ENCODE measurements at places on chromosomes 3 and 15.

DNA sequence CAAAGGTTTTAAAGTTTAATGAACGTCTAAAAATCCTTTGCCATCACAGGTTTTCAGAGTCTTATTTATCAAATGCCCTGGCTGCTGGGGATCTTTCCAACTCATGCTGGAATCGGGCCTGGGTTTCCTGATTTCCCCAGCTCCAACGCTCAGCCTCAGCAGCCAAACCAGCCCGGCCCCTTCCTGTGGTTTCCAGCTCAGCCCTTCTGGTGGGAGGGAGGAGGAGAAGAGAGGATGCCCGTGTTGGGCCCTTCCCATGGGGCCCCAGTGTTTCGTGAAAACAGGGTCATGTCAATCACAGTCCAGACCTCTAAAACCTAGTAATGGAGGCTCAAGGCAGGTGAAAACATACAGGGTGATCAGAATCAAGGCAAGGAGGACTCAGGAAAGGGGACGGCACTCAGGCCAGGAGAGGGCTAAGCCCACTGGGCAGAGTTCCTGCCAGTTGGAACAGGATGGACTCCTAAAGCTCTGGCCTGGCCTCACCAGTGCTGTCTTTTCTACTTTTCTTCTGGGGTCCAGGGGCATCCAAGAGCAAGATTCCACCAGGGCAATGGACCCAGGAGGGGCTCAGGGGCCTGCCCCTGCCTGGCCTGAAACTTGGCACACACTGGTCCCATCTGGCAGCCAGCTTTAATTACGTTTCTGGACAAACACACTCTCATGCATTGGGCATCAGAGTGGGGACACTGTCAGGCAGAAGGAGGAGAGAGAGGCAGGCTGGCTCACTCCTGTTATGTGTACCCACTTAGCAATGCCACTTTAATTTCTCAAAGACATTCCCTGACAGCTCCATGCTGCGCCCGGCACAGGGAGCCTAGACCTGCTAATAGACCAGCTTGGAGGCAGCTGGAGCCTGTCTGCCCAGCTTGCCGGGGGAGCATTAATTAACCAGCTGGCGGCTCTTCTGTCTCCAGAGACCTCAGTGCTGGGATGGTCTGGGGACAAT lies 194.6 kb downstream of the FAM43A start:
- peak; percentile 14 for DNase-seq

DNA sequence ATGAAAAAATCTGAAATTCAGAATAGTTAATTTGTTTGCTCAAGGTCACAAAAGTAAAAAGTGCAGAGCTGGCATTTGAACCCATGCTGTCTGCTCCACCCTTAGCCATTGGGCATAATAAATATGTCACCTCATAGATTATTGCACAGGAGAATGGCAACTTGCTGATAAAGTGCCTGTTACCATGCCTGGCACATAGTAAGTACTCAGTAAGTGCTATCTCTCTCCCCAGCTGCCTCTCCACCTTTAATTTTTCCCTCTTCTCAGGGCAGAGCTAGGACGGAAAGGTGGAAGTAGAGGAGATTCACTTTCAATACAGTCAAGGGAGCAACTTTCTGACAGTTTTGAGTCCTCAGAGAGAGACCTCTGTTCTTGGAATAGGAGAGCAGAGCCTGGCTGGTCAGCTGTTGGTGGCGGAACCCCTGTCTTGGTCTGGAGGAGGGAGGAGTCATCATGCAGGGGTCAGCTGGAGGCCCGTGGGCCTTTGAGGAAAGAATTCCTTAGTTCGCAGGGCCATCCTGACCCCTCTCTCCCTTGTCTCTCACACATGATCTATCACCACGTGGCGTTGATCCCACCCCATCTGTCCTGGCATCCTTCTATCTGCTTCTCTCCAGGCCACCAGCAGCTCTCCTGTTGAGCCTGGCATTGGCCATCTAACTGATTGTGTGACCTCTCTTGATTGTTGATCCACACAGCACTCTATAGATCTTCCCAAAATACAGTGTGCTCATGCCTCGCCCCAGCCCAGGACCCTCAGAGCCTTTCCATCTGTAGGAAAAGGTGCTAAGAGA lies 149.3 kb downstream of the RPLP1 start:
- no peak for DNase-seq

- DNase-seq: peak; percentile 55
Observed at GRCh38 chr15:50542887-50543210, 3.6 kb downstream of the USP50 start.

- DNase-seq: no peak
Observed at GRCh38 chr3:151154566-151154965, 48.5 kb downstream of the GPR171 start.

All from skeletal muscle cell (primary cell).